ENCODE measurements at places on chromosomes 2 and 18.

DNA sequence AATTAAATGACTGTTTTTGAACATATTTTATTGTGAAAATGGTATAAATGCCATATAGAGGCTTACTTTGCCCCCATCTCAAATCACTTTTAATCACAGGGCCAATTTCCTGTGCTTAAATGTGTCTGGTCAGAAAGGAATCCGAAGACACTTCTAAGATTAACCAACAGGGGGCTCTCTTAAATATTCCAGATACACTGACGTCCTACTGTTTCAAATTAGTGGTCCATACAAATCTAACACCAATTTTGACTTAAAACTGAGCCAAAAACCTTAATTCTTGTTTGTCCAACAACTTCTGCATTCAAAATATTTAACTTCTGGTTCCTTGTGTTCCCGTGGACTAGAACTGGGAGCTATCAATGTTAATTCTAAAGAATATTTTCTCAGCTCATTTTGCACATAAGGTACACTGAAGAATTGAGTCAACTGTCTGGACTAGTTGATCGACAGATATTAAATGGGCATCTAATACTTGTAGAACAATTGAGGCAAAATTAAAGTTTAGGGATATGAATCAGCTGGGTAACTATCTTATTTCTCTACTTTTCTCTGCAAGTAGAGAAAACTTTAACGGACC is 557.5 kb downstream of the ARHGAP15 start:
- DNase-seq: no peak

- no peak for DNase-seq
These were observed 131.7 kb upstream of the CREB1 start for GRCh38 chr2:207397917-207398655.

- no peak for DNase-seq
These were observed 961.0 kb downstream of the CNTNAP5 start for GRCh38 chr2:124986136-124986535.

DNA sequence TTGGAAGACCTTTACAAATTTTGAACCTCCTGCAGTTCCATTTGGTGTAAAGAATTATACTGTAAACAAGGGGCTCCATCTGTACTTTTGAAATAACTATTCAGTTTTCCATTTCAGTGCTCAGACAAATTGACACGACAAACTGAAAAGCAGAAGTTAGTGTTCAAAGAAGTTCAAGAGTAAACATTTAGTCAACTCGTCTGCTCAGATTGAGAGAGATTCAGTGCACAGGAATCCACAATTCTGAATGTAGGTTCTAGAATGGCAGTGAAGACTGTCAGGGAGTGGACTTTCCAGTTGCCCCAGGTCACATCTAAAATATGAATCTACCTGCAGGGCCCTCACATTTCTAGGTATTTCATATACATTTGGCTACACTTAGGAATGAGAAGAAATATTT is 322.3 kb upstream of the TCF4 start:
- no peak for DNase-seq

DNA sequence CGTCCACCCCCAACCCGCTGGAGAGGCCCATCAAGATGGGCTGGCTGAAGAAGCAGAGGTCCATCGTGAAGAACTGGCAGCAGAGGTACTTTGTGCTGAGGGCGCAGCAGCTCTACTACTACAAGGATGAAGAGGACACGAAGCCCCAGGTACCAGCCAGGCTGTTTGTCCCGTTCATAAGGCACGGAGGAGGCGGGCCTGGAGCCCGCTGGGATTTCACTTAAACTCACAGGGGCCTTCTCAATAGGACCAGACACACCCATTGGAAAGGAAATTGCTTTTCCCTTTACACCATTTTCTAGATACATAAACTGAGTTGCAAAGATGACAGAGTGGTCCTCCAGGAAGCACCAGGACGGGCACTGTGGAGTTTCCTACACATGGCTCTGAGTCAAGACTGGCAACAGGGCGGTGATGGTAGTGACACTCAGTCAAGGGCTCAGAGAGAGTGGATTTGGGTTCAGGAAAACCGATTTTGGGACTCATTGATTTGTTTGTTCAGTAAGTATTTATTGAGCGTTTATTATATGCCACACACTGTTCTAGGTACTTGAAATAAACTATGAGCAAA is 40.7 kb downstream of the ARHGAP25 start:
- DNase-seq: no peak

- DNase-seq: no peak
These were observed 123.6 kb downstream of the GPR39 start for GRCh38 chr2:132540166-132540565.

GRCh38 chr18:54740136-54740846 is 88.0 kb upstream of the RAB27B start:
- no peak for DNase-seq

GRCh38 chr2:161045726-161046125 is 114.5 kb upstream of the TANK start:
- DNase-seq: no peak

DNA sequence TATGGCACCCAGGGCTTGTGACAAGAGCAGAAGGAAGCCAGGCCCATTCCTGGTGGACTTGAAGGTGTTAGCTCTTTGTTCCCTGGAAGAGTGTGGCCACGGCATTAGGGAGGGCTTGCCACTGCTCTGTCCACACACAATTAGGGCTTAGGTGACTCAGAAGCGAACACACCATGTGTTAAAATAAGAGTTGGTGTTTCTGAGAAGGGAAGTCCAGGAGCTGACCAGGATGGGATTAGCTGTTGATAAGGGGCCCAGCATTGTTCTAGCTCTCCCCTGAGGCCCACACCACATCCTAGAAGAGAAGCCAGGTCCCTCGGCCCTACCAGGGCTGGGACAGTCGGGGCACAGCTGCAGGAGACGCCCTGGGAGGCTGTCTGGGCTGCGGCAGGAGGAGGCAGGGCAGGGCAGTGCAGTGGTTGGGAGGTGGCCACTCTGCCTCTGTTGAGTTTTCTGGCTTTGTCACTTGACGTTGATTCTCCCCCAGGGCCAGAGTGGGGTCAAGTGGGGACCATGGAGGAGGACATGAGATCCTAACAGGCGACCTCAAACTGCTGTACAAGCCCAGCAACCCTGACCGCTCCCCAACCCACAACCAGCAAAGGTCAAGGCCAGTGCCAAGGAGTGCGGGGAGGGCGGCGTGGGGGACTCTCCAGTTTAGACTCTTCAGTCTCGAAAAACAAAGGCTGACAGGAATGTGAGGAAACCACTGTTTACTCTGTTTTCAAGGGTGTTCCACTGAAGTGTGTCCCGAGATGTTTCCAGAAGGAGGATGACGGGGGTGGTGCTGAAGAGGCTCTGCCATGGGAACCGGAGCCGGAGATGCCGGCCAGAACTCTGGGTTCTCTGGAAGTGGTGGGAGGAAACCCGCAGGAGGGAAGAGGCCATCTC is 16.8 kb downstream of the GNLY start:
- DNase-seq: no peak

DNA sequence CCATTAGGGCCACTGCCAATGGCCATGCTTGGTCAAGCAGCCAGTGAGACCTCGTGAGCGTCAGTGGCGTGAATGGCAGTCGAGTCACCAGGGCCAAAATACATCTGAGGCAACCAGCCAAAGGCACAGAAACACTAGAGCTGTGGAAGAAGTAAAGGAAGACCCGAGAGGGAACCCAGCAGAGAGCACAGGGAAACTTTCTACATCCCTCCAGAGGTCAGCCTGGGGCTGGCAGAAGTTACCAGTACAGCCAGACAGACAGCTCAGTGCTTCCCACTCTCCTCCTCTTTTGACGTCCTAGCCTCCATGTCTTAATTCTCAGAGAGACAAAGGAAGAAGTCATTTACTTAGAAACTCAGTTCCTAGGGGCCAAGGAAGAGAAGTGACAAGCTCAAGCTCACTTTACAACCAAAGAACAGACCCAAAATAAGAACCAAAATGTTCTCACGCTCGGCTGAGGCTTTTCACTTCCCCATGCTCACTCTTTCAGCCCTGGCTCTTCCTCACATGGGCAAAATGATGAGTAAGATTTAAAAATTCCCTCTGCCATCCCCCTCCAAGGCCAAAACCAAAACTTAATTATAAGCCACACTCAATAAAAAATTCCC is 8.7 kb downstream of the CYRIA start:
- DNase-seq: no peak

GRCh38 chr2:147137711-147138110 is 707.1 kb upstream of the ACVR2A start:
- no peak for DNase-seq

DNA sequence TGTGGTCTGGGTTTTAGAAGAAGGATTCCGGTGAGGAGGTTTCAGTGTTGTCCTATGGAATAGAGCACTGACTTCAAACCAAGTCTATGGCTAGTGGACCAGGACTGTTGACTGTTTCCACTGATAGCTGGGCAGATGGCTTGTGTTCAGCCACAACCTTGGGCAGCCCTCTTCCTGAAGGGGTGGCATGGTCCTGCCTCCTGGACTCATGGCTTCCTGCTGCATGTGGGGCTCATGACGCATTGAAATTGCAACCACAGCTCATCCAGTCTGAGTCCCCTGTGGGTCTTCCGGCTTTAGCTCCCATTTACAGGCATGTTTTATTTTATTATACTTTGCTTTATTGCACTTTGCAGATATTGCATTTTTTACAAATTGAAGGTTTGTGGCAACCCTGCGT is 105.0 kb downstream of the B3GNT2 start:
- DNase-seq: no peak

GRCh38 chr2:38260469-38260868 is 116.6 kb downstream of the ATL2 start:
- DNase-seq: no peak

Data from activated naive CD4-positive, alpha-beta T cell (primary cell).